ENCODE measurements at places on chromosomes 1 and 21.

- H3K4me1 ChIP-seq: peaks cover 6% of the 10 kb centered on the region
- peak overlapping the region; percentile 21 for H3K4me3 ChIP-seq
- no peaks in the 10 kb centered on the region for H3K36me3 ChIP-seq
- peak; percentile 90 for DNase-seq
- no peaks in the 10 kb centered on the region for H3K27me3 ChIP-seq
- peak overlapping the region; percentile 30 for H3K27ac ChIP-seq
These were observed 39.8 kb upstream of the CLIC4 start for GRCh38 chr1:24705260-24706073.

DNA sequence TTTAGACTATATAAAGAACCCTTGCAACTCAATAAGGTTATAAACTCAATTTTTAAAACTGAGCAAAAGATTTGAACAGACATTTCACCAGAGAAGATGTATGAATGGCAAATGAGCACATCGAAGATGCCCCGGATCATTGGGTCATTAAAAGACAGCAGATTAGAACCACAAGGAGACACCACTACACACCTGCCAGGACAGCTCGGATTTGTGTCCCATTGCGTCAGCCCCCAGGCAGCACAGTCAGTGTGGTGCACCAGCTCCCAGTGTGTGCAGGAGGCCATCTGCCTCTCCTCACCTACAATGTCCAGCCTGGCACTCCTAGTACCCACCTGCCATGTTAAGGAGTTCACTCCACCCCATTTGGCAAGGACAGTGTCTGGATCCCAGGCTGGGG, 61.1 kb upstream of the LRP8 start:
- H3K36me3 ChIP-seq: no peaks in the 10 kb centered on the region
- H3K4me3 ChIP-seq: no peak overlapping the region
- DNase-seq: no peak
- H3K27me3 ChIP-seq: no peaks in the 10 kb centered on the region
- H3K27ac ChIP-seq: no peak overlapping the region
- H3K4me1 ChIP-seq: no peaks in the 10 kb centered on the region

- no peak overlapping the region for H3K4me3 ChIP-seq
- H3K27me3 ChIP-seq: no peaks in the 10 kb centered on the region
- peaks cover 3% of the 10 kb centered on the region for H3K4me1 ChIP-seq
- H3K36me3 ChIP-seq: no peaks in the 10 kb centered on the region
These were observed 124.6 kb upstream of the RUNX3 start for GRCh38 chr1:25054526-25055323.

DNA sequence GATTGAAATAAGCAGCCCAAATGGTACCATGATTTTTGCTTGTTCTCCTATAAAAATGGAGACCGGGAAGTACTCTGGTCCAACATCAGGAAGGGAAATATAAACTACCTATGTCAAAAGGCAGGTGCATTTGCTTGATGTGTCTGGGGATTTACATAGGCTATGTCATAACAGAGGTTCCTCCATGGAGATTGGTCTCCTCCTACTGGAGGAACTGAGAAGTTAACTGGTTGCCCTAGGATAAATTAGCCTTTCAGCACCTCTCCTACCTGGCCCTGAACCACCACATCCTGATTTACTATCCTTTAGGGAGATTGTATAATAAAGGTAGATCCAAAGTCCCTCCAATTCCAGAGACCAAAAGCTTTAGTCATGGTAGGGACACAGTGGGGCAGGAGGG, 1109.3 kb upstream of the B3GALT2 start:
- H3K4me1 ChIP-seq: no peaks in the 10 kb centered on the region
- no peaks in the 10 kb centered on the region for H3K36me3 ChIP-seq
- peak; percentile 68 for DNase-seq
- no peak overlapping the region for H3K4me3 ChIP-seq

All from neural progenitor cell (in vitro differentiated cells).